ENCODE measurements at places on chromosomes 4 and X.

DNA sequence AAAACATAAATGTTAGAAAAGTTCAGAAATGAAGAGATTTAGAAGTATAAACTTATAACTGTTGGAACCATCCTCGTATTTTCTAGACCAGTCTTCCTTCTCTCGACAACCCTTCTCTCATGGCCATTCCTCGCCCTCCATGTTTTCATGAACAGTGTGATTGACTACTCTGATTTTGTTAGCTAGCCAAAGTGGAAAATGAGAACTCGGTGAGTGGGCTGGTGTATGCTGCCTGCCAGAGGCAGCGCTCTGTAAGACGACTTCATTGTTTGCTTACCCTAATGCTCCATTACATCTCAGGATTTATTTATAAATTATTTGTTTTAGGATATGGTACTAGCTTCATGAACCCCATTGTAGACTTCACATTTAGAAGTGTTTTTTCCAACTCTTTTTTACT lies 153.0 kb downstream of the CBR4 start:
- no peak for DNase-seq

DNA sequence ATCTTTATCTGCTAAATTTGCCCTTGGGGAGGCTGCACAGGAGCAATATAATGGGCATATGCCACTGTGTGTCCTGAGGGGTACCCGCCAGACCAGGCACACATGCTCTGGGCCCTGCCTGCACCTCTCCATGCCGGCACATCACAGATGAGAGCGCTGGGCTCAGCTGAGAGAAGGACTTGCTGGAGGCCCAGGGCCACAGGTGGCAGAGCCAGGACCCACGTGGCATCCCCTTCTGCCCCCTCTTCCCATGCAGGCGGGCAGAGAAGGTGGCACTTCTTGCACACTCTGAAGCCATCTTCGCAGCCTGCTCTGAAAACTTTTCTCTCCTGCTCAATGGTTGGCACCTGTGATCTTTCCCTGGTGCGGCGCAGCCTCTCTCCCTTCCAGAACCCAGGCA lies 20.1 kb downstream of the CPZ start:
- DNase-seq: no peak

DNA sequence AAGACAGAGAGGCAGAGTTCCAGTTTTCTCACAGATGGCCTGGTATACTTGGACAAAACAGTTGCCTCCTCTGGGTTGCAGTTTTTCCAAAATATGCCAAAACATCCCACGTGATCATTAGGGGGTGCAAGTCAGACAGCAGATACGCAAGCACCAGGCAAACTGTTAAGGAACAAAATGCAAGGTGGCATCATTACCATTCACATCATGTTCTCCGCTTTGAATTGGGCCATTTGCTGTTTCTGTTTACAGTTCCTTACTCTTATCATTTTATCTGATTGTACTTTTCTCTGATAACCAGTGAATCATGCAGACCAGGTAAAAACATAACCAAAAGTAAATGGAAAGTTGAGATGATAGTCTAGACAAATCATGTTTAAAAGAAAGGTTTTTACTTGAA lies 16.4 kb upstream of the HMGB3 start:
- DNase-seq: no peak

DNA sequence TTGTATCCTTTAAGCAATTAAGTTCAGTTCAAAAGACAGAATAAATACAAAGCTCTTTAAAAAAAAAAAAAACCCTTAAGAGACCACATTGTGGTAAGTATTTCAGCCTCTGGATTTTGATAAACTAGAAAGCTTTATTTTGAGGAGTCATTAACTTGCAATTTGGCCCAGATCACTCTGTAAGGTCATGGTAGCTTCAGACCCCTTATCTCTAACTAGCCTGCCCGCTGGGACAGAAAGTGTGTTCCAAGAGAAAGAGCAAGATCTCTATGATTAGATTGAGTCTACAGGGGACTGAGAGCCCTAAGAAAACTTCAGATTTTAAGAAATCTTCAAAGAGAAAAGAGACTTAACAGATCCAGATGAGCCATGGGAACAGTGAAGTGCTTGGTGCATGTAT lies 45.6 kb downstream of the GALNT7 start:
- DNase-seq: peak; percentile 68

- no peak for DNase-seq
Measured at GRCh38 chr4:136796953-136797352, 735.3 kb downstream of the PCDH18 start.

GRCh38 chr4:54659313-54659712 lies 1.6 kb downstream of the KIT start:
- peak; percentile 71 for DNase-seq

DNA sequence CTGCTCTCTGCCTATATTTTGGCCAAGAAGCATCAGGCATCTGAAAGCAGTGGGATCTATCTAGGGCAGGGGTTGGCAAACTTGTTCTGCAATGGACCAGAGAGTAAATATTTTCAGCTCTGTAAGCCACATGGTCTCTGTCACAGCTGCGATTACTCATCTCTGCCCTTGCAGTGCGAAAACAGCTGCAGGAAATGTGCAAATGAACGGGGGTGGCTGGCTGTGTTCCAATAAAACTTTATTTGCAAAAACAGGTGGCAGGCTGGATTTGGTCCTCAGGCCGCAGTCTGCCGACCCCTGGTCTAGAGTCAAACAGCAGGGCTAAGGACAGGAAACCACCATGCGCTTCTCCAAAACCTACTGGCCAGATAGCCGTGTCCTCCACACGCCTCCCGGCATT lies 48.6 kb downstream of the ACOX3 start:
- no peak for DNase-seq

- no peak for DNase-seq
Measured at GRCh38 chr4:1604706-1605205, 79.4 kb downstream of the FAM53A start.

- DNase-seq: no peak
Measured at GRCh38 chr4:8391071-8391470, 49.5 kb downstream of the ACOX3 start.
